Stimulated activated CD8-positive, alpha-beta memory T cell treated with anti-CD3 and anti-CD28 coated beads, Interleukin-15, amount 100 ng/mL, for 4 hours (primary cell): ENCODE measurements at places on chromosomes 4 and X.

- DNase-seq: no peak
These were observed 48.7 kb upstream of the SLC7A11 start for GRCh38 chr4:138290805-138291204.

DNA sequence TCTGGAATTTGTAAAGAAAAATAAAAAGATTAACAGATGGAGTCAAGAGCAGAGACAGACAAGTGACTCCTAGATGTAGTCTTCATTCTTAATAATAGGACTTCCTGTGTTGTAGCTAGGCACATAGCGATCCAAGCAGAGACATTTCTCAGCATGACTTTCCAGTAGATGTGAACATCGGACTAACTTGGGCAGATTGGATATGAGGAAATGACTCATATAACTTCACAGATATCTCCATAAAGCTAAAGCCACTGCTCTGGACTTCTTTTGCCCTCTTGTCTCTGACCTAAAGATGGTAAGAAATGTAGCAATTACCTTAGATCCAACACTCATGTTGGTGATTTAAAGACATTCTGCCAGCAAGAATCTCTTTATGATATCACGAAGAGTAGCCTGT, 131.7 kb downstream of the EPHA5 start:
- no peak for DNase-seq

GRCh38 chr4:23922013-23922412, 32.2 kb upstream of the PPARGC1A start:
- DNase-seq: no peak

GRCh38 chr4:98467627-98468072, 190.8 kb downstream of the TSPAN5 start:
- DNase-seq: peak; percentile 33

- no peak for DNase-seq
These were observed 2343.1 kb downstream of the PCDH7 start for GRCh38 chr4:33063241-33063640.
